ENCODE measurements at places on chromosomes 7 and 10. TPM values are rescaled to one million over a fixed set of nuclear protein-coding genes. Genes with fewer than 3 reads are reported as not detected.
A peak's percentile ranks its signal among the peaks of the same experiment; 100 is the strongest.

DNA sequence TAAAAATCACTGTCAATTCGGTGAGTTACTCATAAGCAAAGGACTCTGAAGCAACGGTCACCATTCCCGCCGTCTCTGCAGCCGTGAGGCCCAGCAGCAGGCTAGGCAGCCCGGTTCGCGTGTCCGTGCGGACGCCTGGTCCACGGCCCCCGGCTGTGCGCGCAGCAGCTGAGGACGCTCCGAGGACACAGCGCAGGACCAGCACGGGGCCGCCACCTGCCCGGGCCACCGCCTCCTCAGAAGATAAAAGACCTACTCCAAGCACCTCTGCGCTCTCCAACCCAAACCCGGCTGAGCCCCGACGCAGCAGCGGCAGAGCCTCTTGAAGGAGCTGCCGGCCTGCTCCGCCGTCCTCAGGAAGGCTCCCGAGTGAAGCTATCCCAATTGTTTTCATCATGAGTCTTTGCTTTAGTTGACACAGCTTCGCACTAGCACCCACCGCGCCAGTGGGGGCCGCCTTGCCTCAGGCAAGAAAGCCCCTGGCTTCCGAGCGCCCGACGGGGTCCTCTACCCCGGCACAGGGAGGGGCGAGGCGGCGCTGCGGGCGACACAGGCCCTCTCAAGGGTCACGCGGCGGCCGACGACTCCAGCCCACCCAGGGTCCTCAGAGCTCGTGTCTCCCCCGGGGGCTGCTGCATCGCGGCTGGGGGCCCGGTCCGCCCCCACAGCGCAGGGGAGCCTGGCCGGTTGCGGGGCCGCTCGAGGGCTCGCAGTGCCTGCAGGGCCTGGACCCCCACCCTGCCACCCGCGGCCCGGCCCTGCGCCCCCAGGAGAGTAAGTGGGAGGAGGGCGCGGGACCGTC, 16.9 kb upstream of the GPR146 start:
- DNase-seq = peak; percentile 53
- H3K27ac ChIP-seq = peak overlapping the region; percentile 34
- peaks cover 8% of the 10 kb centered on the region for H3K36me3 ChIP-seq
- no peaks in the 10 kb centered on the region for H3K27me3 ChIP-seq

MAT1A gene
- polyA plus RNA-seq = not detected

ASAH2 gene
- polyA plus RNA-seq = 0.25 TPM

EXOC6 gene
- 13.8 TPM for polyA plus RNA-seq

DNA sequence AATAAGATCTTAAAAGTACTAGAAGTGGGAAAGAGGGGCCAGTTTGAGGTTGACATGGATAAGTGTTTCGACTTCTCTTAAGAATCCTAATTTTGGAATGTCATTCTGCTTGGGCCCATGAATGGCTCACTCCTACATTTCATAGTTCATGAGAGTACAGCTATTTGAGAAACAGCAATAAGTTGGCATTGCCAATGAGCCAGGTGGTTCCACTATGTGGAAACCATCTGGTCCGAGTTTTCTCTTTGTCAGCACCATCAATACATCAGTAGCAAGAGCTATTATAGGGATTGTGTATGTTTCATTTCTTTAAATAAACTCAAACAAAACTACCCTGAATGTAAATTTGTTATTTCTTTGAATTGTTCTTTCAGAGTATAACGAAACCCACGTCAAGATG, 78.1 kb upstream of the NEBL start:
- H3K27me3 ChIP-seq = no peaks in the 10 kb centered on the region
- no peaks in the 10 kb centered on the region for H3K36me3 ChIP-seq
- no peak overlapping the region for H3K27ac ChIP-seq
- no peak for DNase-seq
- H3K4me3 ChIP-seq = no peak overlapping the region
- peaks cover 5% of the 10 kb centered on the region for H3K4me1 ChIP-seq

FAM237B gene
- polyA plus RNA-seq = not detected

- H3K36me3 ChIP-seq = no peaks in the 10 kb centered on the region
- DNase-seq = no peak
- no peak overlapping the region for H3K4me3 ChIP-seq
- H3K4me1 ChIP-seq = no peaks in the 10 kb centered on the region
- H3K27me3 ChIP-seq = no peaks in the 10 kb centered on the region
Measured at GRCh38 chr7:73933091-73933490, 72.1 kb downstream of the TMEM270 start.

GRCh38 chr7:66634816-66635215, 6.1 kb downstream of the KCTD7 start:
- peaks cover 4% of the 10 kb centered on the region for H3K36me3 ChIP-seq
- no peak for DNase-seq
- H3K27me3 ChIP-seq = no peaks in the 10 kb centered on the region

- no peak overlapping the region for H3K4me3 ChIP-seq
- H3K27me3 ChIP-seq = no peaks in the 10 kb centered on the region
- DNase-seq = no peak
- H3K27ac ChIP-seq = no peak overlapping the region
- peaks cover 6% of the 10 kb centered on the region for H3K4me1 ChIP-seq
Measured at GRCh38 chr10:110747609-110748464, 103.7 kb downstream of the RBM20 start.

COX15 gene
- 13.9 TPM for polyA plus RNA-seq

DNA sequence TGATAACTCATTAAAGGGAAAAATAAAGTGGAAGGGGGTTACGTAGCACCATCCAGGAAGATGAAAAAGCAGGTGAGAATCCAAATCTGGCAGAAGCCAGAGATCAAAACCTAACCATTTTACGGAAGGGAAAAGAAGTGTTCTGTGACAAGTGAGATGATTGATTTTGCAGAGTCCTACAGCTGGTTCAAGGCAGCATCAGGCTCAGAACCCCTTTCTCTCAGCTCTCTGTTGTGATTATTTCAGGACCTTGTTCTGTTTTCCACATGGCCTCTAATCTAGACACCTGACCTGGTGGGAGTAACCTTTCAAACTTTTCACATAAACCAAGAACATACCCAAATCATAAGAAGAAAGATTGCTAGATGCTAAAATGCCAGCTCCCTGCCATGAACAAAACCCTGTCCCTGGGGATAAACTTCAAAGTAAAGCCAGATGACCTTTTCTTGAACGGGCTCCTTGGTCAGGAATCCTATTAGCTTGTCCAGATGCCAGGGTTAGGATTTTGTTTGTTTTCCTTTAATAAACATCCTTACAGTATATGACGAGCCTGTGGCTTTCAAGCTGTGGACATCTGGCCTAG, 5.9 kb downstream of the DUSP5 start:
- peaks cover 11% of the 10 kb centered on the region for H3K27me3 ChIP-seq
- peak overlapping the region; percentile 82 for H3K27ac ChIP-seq
- H3K36me3 ChIP-seq = no peaks in the 10 kb centered on the region
- H3K4me1 ChIP-seq = peaks cover 52% of the 10 kb centered on the region

BCCIP gene
- polyA plus RNA-seq = 14.5 TPM

ABCC2 gene
- 6.9 TPM for polyA plus RNA-seq

GRCh38 chr7:54906963-54907362, 111.9 kb upstream of the EGFR start:
- no peaks in the 10 kb centered on the region for H3K36me3 ChIP-seq
- H3K4me3 ChIP-seq = no peak overlapping the region
- H3K4me1 ChIP-seq = no peaks in the 10 kb centered on the region
- peaks cover 2% of the 10 kb centered on the region for H3K27me3 ChIP-seq
- H3K27ac ChIP-seq = no peak overlapping the region

PAX4 gene
- not detected for polyA plus RNA-seq

NAT16 gene
- not detected for polyA plus RNA-seq

- H3K4me3 ChIP-seq = no peak overlapping the region
- H3K36me3 ChIP-seq = no peaks in the 10 kb centered on the region
- no peak for DNase-seq
- no peaks in the 10 kb centered on the region for H3K27me3 ChIP-seq
Measured at GRCh38 chr7:30817371-30817767, 46.2 kb downstream of the MINDY4 start.

DNA sequence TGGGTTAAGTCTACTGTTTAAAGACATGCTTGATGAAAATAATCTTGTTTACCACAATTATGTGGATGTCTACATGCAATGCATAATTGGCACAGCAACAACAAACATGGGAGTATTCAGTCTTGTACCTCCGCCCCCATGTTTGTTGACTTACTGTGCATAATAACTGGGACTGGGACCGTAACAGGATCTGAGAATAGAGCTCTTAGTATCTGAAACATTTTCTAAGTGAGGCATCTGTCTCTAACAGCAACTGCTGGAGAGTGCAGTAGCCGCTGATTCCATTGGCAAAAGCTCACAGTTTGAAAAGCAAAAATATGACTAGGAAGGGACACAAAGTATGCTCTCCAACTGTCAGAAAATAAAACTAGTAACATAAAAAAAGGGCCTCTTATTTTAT, 61.6 kb downstream of the ENO4 start:
- no peaks in the 10 kb centered on the region for H3K36me3 ChIP-seq
- no peaks in the 10 kb centered on the region for H3K4me1 ChIP-seq
- H3K27ac ChIP-seq = no peak overlapping the region
- no peak for DNase-seq

HOXA1 gene
- 0.07 TPM for polyA plus RNA-seq

PDSS1 gene
- 4.1 TPM for polyA plus RNA-seq

DNA sequence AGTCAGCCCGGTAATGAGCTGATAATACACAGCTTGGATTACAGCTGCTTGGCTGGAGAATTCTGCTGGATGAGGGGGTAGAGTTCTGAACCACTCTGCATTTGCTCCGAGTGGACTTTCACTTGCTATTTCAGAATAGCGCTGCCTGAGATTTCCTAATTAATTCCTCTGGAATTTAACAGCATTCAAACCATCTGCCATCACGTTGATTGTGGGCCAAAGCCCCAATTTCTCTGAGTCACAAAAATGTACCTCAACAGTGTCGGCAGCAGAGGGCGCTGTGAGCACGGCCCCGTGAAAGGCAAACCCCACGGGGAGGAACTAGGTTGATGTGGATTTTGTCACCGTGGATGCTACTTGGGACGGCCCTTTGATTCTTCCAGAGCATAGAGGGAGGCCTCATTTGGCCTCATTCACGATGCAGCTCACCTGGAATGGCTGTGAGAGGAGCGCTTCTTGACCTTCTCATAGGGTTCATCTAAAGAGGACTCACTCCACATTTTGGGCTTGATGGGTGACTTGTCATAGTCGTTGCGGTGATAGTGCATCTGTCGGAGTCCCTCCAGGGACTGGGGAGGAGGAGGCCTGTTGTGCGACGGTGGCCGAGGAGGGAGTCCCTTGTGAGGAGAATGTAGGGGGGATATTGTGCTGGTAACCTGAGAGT, 73.3 kb downstream of the PRPF18 start:
- no peak overlapping the region for H3K27ac ChIP-seq
- H3K4me1 ChIP-seq = peaks cover 7% of the 10 kb centered on the region
- H3K36me3 ChIP-seq = no peaks in the 10 kb centered on the region
- peak; percentile 75 for DNase-seq
- peaks cover 7% of the 10 kb centered on the region for H3K27me3 ChIP-seq

- no peaks in the 10 kb centered on the region for H3K4me1 ChIP-seq
- H3K27ac ChIP-seq = no peak overlapping the region
Measured at GRCh38 chr10:12969951-12970350, 31.6 kb downstream of the CCDC3 start.

DNA sequence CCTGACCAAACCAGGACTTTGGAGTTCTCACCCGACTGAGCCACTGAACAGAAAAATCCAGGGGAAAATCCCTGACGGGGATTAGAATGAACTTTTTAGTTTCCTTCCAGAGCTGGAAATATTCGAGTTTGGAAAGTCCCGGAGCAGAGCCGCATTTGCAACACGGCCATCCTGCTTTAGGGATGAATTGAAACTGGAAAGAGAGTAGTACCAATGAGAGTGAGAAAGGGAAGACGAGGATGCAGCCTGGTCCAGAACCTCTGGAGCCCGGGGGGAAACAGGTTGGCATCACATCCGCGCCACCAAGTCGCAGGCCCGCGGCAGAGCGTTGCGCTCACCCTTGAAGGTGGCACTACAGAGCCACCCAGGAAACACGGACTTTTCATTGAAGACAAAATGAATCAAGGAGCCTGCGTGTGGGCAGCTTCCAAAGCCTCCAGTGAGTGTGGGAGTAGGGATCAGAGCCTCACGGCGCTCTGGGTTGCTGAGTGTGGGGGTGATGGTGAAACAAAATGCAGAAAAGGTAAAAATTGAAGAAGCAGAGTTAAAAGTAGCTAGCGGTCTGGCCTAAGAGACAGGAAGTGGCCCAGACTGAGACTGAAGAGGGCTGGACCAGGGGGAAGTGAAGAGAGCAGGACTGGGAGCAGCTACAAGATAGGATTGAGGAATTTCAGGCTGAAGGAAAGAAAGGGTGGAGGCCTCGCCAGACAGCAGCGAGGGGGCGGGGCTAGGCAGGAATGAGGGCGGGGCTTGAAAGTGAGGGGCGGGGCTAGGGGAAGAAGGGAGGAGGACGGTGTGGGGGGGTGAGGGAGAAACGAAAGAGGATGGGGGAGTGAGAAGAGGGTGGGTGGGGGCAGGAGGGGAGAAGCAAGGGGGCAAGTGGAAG, 1.8 kb downstream of the SMURF1 start:
- H3K4me3 ChIP-seq = no peak overlapping the region
- H3K27ac ChIP-seq = peak overlapping the region; percentile 37
- H3K4me1 ChIP-seq = peaks cover 20% of the 10 kb centered on the region
- H3K27me3 ChIP-seq = no peaks in the 10 kb centered on the region

DNA sequence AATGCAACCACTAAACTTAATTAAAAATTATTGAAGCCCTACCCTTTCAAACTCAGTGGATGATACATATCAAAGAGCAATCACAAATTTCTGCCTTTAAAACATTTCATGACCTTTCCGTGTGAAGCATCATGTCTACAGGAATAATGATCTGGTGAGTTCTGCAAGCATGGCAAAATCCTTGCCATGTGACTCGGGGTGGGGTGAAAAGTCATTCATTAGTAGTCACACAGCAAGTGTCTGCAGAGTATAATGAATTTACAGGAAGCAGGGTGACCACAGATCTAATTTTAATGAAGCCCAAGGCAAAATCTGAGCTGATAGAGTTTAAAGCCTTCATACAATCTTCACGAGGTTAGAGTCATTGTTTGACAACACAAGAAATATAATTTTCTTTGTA, 351.9 kb downstream of the THSD7A start:
- H3K36me3 ChIP-seq = no peaks in the 10 kb centered on the region
- no peak overlapping the region for H3K27ac ChIP-seq
- no peak for DNase-seq
- no peaks in the 10 kb centered on the region for H3K4me1 ChIP-seq
- H3K27me3 ChIP-seq = no peaks in the 10 kb centered on the region

DNA sequence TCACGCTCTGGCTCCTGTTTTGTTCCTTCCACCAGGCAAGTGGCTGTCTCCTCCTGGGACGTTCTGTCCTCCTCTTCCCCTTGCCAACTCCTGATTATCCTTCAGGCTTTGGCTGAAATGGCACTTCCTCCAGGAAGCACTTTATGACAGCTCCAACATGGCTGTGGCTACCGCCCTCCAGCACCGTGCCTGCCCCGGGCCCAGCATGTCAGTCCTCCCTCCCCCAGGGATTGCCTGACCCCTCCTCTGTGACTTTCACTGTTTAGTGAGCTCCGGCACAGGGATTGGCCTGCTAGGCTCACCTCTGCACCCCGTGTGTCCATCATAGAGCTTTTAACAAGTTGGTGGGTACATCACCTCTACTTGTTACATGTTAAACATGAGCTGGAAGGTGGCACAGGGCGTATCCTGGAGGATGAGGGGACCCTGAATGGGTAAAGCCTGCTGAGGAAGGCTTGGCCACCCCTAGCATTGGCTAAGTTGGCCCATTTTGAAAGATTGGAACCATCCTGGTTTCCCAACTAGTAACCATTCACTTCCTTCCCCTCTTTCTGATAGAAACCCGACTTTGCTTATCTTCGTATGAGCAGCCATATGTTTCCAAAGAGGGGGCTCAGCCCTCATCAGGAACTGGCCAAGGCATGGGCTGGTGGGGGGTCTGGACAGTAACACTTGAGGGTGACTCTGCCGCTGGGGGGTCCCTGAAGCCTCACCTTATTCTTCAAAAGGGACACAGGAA, 10.5 kb upstream of the ADAMTS14 start:
- peaks cover 18% of the 10 kb centered on the region for H3K4me1 ChIP-seq
- H3K27me3 ChIP-seq = no peaks in the 10 kb centered on the region
- no peak overlapping the region for H3K4me3 ChIP-seq
- H3K27ac ChIP-seq = no peak overlapping the region

PRR15 gene
- polyA plus RNA-seq = not detected
